Esophagus squamous epithelium (tissue), 5 donors: ENCODE measurements at places on chromosomes 11 and 22.

DNA sequence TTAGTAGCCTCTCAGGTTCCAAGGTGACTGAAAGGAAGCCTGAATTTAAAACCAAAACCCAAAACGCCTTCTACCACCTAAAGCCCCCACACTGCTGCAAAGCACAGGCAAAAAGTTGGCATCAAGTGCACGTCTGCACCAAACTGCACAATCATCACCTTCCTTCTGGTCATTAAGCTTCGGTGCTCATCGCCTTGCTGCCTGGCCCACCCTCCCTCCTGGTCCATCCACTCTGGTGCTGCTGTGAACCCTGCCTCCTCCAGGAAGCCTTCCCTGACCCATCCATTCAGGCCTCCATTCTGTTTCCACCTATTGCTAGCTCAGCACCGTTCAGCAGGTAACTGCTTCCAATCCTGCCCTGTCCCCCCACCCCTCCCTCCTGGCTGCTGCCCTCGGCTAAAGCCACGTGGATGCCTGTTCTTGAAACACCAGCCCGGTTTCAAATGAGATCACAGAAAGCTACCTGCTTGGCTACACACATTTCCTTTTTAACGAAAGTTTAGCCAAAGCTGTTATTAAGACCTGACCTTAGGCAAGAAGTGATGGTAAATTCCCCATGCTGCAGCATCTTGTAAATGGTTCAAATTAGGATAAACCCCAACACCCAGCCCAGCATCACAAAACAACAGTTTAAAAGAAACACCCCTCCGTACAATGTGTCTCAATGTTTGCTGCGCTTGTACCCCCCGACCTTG lies 53.8 kb upstream of the CD5 start:
- no peak for DNase-seq

GRCh38 chr11:59254286-59254685 lies 41.6 kb upstream of the MPEG1 start:
- no peak for DNase-seq

GRCh38 chr11:23112987-23113886 lies 253.0 kb upstream of the CCDC179 start:
- DNase-seq, result no peak

DNA sequence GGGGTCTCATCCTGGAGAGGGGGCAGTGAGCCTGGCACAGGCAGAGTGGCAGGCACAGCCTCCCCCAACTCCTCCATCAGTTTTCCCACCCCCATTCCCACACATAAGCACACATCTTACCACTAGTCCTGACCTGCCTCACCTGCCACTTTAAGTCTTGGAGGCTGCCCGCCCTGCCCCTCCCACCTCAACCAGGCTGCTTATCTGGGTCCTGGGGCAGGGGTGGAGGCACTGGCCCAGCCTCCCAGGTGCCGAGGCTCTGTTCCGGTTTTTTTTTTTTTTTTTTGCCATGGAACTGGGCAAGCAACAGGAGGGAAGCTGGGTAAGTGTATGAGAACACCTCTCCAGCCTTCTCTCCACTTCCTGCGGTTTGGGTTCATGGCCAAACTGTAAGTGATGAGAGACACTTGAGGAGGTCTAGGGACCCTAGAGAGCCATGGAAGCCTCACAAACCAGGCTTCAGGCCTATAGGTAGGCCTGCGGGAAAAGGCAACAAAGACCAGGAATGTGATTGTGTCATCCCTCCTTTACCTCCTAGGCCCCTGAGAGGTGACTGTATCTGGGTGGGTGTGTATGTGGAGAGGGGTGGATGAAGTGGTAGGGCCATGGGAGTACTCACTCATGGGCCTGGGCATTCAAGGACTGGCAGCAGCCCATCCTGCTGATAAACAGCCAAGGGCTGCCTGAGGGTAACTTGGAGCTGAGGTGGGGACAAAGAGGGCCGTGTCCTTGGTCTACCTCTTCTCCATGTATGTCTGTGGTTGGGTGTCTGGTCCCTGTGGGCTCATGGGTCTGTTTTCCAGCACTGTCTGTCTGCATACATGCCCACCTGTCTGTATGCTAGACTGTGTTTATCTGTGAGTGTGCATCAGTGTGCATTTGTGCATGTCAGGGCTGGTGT lies 22.6 kb downstream of the PHLDB1 start:
- DNase-seq, result no peak

DNA sequence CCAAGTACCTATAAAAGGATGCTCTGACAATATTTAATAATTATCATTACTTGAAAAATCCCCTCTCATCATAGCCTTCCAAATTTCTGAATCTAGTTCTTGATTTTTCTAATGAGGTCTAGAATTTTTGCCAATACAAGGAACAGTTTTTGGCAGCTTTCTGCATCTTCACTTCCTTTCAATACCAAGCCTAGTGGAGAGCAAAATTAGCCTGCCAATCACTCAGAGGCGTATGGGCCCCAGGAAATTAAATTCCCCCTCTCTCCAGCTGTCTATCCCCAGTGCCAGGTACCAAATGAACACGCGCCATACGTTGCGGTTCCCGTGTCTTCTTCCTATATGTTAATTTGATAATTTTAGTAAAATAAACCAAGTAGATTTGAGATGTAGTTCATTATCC lies 293.9 kb downstream of the NTM start:
- DNase-seq, result no peak

DNA sequence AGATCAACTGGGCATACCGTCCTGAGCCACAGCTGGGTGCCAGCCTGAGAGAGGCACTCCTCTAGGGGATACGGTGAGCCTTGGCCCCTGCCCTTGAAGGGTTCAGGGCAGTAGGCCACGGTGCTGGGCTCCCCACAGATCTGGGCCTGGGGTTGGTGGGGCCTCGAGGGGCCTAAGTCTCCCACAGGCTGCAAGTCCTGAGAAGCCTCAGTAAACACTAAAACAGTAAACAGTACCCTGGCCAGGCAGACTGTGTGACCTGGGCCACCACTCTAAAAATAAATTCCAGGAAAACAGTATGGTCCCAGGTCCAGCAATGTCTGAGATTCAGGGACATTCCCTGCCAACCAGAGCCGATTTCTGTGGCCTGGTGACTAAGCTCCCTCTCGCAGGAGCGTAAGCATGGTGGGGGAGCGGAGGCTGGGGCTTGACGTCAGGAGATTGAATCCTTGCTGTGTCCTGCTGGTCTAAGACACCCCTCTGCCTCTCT lies 2.3 kb upstream of the RHOD start:
- DNase-seq, result no peak

- DNase-seq, result no peak
Observed at GRCh38 chr11:36532941-36533601, 23.0 kb upstream of the TRAF6 start.

- DNase-seq, result no peak
Observed at GRCh38 chr11:75022296-75022695, 33.6 kb downstream of the NEU3 start.

DNA sequence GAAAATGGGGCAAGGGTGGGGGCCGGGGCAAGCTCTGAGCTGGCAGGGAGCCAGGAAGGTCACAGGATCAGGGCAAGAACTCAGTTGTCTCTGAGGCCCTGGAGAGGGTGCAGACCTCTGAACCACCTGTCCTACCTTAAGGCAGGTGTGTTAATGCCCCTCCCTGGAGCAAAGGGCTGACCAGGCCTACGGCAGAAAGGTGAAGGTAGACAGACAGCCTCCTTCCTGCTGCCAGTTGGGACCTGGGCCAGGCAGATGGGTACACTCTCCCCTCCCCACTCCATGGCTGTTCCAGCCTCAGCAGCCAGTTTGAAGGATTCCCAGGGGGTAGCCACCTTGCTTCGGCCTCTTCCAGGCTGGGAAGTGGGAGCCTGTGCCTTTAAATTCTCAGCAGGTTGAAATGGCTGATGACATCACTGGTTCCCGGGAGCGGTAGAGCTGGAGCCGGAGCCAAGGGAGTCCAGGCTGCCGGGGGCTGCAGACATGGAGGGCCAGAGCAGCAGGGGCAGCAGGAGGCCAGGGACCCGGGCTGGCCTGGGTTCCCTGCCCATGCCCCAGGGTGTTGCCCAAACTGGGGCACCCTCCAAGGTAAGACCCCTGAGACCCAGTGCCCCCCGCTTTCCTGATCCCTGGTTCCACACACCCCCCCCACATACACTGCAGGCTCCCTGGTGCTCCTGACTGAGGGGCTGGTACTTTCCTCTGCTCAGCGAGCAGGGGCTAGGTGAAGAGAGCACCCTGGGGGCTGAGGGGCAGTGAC lies at the start of gene INPP5J:
Gene INPP5J (plus strand): TSS at position 435 of the 760 bp plus-strand sequence. CDS start 49 bp downstream, at position 484.
- DNase-seq, result no peak

GRCh38 chr22:32723643-32724042 lies 77.9 kb upstream of the TIMP3 start:
- DNase-seq, result no peak

- no peak for DNase-seq
Observed at GRCh38 chr11:89405629-89406028, 85.5 kb downstream of the NOX4 start.
